ENCODE measurements at places on chromosomes 4 and X. TPM values are rescaled to one million over a fixed set of nuclear protein-coding genes. Genes with fewer than 3 reads are reported as not detected.

- no peak for DNase-seq
- no peaks in the 10 kb centered on the region for H3K36me3 ChIP-seq
- H3K27me3 ChIP-seq: no peaks in the 10 kb centered on the region
- H3K4me1 ChIP-seq: no peaks in the 10 kb centered on the region
- H3K4me3 ChIP-seq: no peak overlapping the region
These were observed 123.0 kb upstream of the MAMLD1 start for GRCh38 chrX:150239946-150240642.

DNA sequence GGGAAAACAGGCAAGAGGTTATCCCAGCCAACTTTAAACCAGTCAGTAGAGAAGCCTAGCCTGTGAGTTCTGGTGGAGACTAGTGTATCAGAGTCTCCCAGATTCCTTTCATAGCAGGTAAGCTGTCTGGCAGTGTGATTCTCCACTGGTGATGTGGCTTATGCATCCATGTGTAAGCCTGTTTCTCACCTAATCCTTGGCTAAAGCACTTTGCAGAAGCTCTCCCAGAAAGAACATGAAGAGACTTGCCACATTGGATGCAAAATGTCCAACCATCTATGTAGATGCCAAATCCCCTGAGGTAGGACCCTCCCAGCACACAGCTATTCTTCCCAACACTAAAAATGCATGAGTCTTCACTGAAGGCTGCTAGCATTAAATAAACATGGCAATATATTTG, 111.7 kb downstream of the CHRNA9 start:
- H3K4me3 ChIP-seq: no peak overlapping the region
- no peak for DNase-seq
- H3K27ac ChIP-seq: no peak overlapping the region
- no peaks in the 10 kb centered on the region for H3K4me1 ChIP-seq

DNA sequence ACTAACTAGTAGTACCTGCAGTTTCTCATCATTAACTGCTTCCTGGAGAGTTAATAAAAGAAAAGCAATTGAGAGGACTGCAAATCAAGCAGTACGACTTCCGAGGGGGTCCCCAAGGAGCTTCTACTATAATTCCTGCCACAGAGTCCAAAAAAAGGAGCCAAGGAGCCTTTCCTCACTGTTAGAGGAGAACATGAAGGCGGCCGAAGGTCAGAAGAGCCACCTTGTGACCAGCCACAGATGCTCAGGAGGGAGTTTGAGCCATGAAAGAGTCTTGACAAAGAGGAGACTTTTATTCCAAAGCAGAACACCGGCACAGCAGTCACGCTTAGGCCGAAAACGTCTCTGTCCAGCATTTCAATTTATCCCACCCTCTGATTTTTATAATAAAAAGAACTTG, 62.2 kb downstream of the RELL1 start:
- H3K4me1 ChIP-seq: no peaks in the 10 kb centered on the region
- no peak overlapping the region for H3K4me3 ChIP-seq
- no peak overlapping the region for H3K27ac ChIP-seq
- DNase-seq: no peak

- H3K36me3 ChIP-seq: no peaks in the 10 kb centered on the region
- H3K4me3 ChIP-seq: no peak overlapping the region
These were observed 411.2 kb upstream of the HS3ST1 start for GRCh38 chr4:11839889-11840288.

GRCh38 chr4:184064877-184065276, 152.8 kb downstream of the ENPP6 start:
- no peaks in the 10 kb centered on the region for H3K27me3 ChIP-seq
- no peaks in the 10 kb centered on the region for H3K36me3 ChIP-seq

- H3K27me3 ChIP-seq: no peaks in the 10 kb centered on the region
- H3K27ac ChIP-seq: no peak overlapping the region
- no peaks in the 10 kb centered on the region for H3K4me1 ChIP-seq
- no peak for DNase-seq
- no peaks in the 10 kb centered on the region for H3K36me3 ChIP-seq
- H3K4me3 ChIP-seq: no peak overlapping the region
These were observed 26.0 kb downstream of the CAPN6 start for GRCh38 chrX:111244235-111244750.

The IGSF1 gene
- not detected for total RNA-seq

GRCh38 chrX:93422693-93423092, 250.7 kb downstream of the NAP1L3 start:
- no peak overlapping the region for H3K27ac ChIP-seq
- no peaks in the 10 kb centered on the region for H3K27me3 ChIP-seq
- no peak for DNase-seq
- no peaks in the 10 kb centered on the region for H3K4me1 ChIP-seq
- H3K4me3 ChIP-seq: no peak overlapping the region

DNA sequence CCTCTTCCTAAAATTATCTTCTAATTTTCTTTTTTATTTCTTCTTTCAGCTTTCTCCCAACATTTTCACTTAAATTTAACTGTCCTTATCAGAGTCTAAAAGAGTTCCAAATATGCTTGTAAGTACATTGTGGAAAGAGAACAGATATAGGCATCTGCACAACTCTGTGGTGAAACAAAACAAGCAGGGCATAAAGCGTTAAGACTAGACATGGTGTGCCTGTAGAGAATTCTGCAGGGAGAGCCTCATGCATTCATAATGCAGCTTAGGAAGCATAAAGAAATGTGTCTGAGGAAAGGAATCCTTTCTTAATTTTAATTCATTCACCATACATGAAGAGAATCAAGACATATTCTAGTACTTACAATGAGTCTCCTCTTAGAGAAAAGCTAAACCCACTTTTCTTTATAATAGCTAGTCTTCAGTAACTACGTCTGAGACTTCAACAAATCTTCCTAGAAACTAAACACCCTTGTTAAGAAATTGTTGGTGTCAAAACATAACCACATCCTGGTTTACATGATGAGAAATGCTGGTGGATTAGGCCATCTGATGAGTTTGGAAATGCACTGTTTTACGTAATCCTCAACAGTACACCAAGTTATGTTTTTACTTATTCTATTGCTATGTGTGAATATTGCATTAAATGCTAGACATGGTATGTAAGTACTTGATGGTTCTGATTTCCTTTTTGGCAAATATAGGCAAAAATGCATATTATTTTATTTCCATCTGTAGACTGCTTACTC, 307.8 kb upstream of the GIMD1 start:
- no peaks in the 10 kb centered on the region for H3K27me3 ChIP-seq
- no peak overlapping the region for H3K4me3 ChIP-seq
- H3K27ac ChIP-seq: no peak overlapping the region
- H3K4me1 ChIP-seq: no peaks in the 10 kb centered on the region

GRCh38 chr4:151606061-151606460, 154.7 kb downstream of the GATB start:
- H3K36me3 ChIP-seq: no peaks in the 10 kb centered on the region
- no peak overlapping the region for H3K4me3 ChIP-seq
- H3K27me3 ChIP-seq: no peaks in the 10 kb centered on the region
- DNase-seq: no peak

- H3K36me3 ChIP-seq: no peaks in the 10 kb centered on the region
- no peak overlapping the region for H3K27ac ChIP-seq
- no peak overlapping the region for H3K4me3 ChIP-seq
- no peak for DNase-seq
These were observed 672 bp upstream of the C1QTNF7 start for GRCh38 chr4:15427161-15427560.

DNA sequence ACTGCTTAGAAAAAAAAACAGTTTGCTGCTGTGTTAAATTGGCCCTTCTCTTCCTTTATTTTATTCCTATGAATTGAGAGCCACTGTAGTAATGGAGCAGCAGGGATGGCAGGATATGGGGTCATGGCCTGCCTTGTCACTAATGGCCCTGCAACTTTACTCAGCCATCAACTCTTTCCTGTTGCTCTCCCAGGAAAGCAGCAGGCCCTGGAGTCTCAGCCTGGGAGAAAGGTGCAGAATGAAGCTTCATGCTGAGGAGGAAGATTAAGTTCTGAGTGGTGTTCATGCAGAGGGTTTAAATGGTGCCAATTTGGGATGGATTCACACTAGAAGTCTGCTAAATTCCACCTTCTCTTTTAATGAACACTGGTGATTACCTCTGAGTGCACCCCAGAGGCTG, 285.6 kb downstream of the GPAT3 start:
- H3K36me3 ChIP-seq: no peaks in the 10 kb centered on the region
- no peak overlapping the region for H3K4me3 ChIP-seq
- H3K4me1 ChIP-seq: no peaks in the 10 kb centered on the region
- no peaks in the 10 kb centered on the region for H3K27me3 ChIP-seq
- no peak for DNase-seq

DNA sequence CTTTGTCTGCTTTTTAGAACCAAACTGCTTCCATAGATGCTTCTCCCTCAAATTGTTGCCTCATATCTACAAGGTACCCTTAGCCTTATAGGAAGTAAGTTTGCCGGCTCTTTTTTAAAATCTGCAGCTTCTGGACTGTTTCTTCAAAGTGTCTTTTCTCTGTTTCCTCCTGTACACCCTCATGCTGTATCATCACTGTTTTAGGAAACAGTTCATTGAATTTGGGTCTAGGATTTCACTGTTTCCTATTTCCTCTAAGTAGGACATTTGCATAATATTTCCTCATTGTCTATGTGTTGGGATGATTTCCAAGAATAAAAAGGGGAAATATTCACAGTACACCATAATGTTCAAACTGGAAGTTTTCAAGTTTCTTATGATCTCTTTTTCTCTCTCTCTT, 43.0 kb downstream of the BANK1 start:
- H3K4me3 ChIP-seq: no peak overlapping the region
- H3K4me1 ChIP-seq: no peaks in the 10 kb centered on the region
- DNase-seq: no peak
- H3K27me3 ChIP-seq: no peaks in the 10 kb centered on the region

DNA sequence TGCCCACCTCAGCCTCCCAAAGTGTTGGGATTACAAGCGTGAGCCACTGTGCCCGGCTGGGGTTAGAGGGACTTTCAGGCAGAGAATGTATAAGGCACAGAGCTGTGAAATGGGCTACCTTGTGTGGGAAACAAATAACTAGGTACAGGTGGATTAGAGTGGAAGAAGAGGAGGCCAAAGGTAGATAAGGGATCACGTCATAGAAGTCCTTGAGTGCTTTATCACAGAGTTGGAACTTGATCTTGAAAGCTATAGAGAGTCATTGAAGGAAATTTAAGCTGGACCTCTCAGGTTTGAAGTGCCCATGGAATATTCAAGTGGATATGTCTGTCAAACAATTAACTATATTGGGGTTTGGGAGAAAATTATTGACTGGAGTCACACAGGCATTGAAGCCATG, 8.4 kb downstream of the N4BP2 start:
- H3K36me3 ChIP-seq: no peaks in the 10 kb centered on the region
- no peak overlapping the region for H3K4me3 ChIP-seq
- no peak for DNase-seq

DNA sequence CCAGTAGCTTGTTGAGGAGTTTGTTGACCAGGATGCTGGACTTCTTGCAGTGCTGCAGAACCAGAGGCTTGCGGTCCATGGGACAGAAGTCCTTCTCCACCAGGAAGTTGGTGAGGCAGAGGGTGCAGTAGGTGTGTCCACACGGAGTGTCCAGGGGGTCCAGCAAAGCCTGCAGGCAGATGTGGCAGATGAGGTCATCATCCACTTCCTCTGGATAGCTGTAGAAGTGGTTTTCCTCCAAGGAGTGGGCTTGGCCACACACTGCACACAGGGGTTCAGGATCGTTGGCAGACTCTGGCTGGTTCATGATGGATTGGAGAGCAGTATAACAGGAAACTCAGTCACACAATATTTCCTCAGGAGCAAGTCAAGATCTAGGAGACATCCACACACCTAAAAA, 17.6 kb downstream of the LNX1 start:
- no peaks in the 10 kb centered on the region for H3K27me3 ChIP-seq
- no peak overlapping the region for H3K4me3 ChIP-seq
- no peak overlapping the region for H3K27ac ChIP-seq
- DNase-seq: no peak

DNA sequence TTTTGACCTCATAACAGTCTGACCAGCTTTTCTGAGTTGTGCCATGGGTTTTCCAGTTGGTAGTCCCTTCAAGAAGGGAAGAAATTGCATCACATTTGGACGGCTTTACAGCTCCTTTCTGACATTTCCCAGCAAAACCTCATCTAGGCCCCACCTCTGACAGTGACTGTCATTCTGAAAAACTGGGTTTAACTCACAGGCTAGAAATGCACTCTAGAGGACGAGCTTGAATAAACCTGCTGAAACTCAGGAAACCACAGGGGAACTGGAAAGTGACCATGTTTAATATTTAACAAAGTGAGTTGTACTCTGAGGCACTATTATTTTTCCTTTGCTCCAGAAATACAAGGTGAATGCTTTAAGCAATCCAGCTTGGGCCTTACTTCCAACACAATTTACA, 434.3 kb upstream of the RASGEF1B start:
- H3K4me1 ChIP-seq: no peaks in the 10 kb centered on the region
- H3K4me3 ChIP-seq: no peak overlapping the region
- DNase-seq: no peak
- no peaks in the 10 kb centered on the region for H3K27me3 ChIP-seq

The UFSP2 gene
- total RNA-seq: 21.0 TPM

DNA sequence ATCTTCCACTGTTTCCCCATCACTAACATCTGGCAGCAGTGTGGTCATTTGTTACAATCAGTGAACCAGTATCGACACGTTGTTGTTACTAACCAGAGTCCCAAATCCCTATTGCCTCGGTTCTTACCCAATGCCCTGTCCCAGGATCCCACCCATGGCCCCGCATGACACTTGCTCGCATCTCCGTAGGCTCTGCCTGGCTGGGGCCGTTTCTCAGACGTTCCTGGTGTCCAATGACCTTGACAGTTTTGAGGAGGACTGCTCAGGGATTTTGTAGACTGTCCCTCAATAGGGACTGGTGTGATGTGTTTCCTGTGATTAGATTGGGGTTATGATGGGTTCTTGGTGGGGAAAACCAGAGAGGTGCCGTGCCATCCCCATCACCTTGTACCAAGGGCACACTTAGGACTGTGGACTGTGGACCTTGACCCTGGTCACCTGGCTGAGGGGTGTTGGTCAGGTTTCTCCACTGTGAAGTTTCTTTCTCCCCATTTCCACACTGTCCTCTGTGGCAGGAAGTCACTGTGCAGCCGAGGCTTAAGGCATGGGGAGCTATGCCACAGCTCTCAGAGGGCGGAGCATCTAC, 108.4 kb downstream of the ADRA2C start:
- no peak for DNase-seq
- no peaks in the 10 kb centered on the region for H3K36me3 ChIP-seq
- peaks cover 3% of the 10 kb centered on the region for H3K4me1 ChIP-seq
- H3K27ac ChIP-seq: no peak overlapping the region
- no peak overlapping the region for H3K4me3 ChIP-seq

All from naive thymus-derived CD4-positive, alpha-beta T cell (primary cell).